ENCODE measurements at places on chromosomes 7 and 10.

DNA sequence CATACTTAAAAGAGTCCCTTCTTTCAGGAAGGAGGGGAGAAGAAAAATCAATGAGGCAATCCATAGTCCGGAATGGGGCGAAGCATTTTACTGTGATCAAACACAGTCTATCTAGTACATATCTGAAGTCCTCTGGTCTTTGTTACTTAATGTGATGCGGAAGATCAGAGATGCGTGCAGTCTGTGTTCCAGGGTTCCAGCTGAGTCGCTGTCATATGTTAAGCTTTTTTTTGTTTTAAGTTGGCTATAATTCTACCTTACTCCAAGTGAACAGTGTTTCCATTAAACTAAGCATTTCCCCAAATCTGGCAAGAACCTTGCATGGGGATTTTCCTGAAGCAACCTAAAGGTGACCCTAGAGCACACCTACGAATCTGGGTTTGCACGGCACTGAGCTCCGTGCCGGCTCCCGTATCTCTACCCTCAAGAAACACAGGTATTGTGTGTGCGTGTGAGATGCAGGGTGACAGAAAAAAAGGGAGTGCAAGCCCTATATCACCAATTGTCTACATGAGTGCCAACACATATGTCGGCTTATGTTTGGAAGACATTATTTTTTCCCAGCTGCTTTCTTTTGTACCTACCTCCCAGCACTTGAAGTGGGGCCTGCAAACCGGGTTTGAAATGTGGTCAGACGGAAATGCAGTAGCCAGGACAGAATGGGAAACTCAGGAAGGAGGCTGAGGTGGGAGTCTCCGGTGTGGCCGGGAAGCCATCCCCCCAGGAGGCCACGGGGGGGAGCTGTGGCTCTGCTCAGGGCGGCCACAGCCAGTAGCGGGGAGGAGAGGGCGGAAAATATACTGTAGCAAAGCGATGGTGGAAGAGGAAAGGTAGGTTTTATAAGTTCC lies 435.8 kb upstream of the MGMT start:
- DNase-seq = no peak

DNA sequence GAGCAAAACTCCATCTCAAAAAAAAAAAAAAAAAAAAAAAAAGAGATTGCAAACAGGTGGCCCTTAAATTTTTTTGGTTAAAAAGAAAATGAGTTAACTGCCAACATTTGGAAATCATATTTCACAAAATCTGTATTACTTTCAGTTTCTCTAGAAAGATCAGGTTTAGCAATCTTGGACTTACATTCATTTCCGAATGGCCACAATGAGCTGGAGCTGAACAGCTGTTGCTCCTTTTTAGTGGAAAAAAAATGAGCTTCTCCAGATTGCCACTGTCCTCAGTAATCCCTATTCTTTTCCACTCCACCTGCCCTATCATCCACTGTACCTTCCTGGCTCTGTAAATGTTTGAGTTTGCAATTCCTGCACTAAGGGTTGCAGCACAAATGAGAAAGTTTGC lies 43.6 kb downstream of the RAB11FIP2 start:
- no peak for DNase-seq

DNA sequence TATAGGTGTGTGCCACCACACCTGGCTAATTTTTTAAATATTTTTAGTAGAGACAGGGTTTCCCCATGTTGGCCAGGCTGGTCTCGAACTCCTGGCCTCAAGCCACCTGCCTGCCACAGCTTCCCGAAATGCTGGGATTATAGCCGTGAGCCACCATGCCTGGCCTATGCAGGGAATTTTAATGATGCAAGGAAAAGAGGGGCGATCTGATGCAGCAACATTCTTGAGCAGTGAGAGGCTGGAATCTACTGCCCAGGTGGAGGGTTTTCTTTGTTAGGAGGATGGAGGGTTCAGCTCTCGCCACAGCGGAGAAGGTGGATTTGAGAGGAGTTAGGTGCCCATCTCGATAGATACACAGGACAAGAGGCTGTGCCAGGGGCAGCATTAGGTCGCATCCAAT lies 332.3 kb downstream of the GATA3 start:
- no peak for DNase-seq

- no peak for DNase-seq
These were observed 49.4 kb downstream of the CPEB3 start for GRCh38 chr10:92241501-92241900.

GRCh38 chr7:23383225-23383624 lies 84.1 kb downstream of the MALSU1 start:
- DNase-seq = no peak

- DNase-seq = no peak
These were observed 43.3 kb downstream of the LYZL1 start for GRCh38 chr10:29332061-29332760.

- DNase-seq = no peak
These were observed 139.9 kb downstream of the CCDC71L start for GRCh38 chr7:106520962-106521514.

DNA sequence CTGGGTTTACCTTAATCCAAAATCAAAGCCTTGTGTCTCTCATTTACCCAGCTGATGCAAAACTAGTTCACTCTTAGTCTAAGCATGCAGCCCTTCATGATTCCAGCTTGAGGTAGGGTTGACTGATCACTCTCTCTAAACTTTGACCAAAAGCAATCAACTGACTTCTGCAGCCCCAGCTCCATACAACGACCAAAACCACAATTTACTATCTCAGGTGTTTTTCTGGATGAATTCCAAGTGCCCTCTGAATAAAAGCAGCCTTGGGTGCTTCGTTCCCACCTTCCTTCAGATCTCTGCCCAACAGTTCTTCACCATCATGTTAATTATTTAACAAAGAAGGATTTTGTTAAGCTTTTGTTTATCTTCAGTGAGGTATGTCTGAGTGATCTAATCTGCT lies 62.6 kb downstream of the CCDC6 start:
- no peak for DNase-seq

GRCh38 chr7:49766966-49767365 lies 6.5 kb upstream of the VWC2 start:
- DNase-seq = no peak

DNA sequence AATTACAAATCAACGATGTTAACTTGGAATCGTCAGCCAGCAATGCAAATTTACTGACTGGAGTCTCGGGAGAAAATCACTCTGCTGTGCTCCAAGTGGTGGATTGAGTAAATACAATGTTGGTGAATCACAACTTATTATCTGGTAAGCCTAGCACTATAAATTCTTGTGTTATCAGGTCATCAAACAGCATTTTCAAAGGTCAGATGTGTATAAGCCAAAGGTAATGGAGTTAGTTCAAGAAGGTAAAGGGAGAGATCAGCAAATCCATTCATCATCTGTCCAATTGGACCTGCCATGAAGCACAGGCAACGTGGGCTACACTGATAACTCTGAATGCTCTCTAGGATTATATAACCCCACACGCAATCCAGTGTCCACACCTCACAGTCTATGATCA lies 13.9 kb downstream of the CUBN start:
- DNase-seq = no peak

GRCh38 chr10:101218351-101219138 lies 10.7 kb downstream of the LBX1 start:
- DNase-seq = no peak

GRCh38 chr10:51000164-51000563 lies 74.1 kb upstream of the PRKG1 start:
- no peak for DNase-seq

DNA sequence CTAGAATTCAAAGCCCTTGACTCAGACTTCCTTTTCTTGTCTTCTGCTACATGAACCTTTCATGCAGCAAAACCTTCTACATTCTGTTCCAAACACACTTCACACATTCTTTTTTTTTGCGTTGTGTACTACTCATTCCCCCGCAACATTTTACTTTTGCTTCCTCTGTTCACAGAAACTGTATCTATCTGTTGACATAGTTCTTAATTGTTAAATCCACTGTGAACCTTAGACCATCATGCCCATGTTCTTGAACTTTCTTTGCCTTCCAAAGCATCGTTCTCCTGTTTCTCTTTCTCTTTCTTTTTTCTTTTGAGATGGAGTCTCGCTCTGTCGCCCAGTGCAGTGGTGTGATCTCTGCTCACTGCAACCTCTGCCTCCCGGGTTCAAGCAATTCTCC lies 14.2 kb downstream of the CCSER2 start:
- DNase-seq = no peak

GRCh38 chr10:126904516-126904817 lies 761 bp upstream of the DOCK1 start:
- DNase-seq = no peak

- DNase-seq = no peak
These were observed 197.2 kb downstream of the HECW1 start for GRCh38 chr7:43309706-43310022.

GRCh38 chr7:5337047-5337446 lies 54.3 kb downstream of the SLC29A4 start:
- no peak for DNase-seq

- DNase-seq = no peak
These were observed 1.7 kb downstream of the PLEKHS1 start for GRCh38 chr10:113753020-113753692.

DNA sequence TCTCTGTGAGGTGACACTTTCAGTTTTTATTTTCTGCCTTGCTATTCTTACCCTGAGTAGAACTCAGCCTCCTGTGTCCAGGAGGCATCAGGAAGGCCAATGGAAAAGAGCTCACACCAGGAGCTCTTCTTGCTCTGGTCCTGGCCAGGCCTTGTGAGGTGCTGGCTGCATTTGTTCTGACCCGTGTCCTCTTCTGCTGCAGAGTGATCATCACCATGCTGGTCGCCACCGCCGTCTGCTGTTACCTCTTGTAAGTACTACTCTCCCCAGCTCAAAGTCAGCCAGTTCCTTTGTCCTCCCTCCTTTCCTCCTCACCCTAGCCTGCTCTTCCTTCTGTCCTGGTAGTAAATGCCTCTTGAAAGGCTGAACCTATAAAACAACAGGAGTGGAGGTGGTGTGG lies 1.6 kb downstream of the ATP6V0E2 start:
- DNase-seq = no peak

GRCh38 chr7:22482503-22482902 lies 17.5 kb downstream of the STEAP1B start:
- DNase-seq = no peak

GRCh38 chr7:144763291-144763690 lies 72.6 kb downstream of the TPK1 start:
- no peak for DNase-seq

- peak; percentile 50 for DNase-seq
These were observed 66.4 kb upstream of the STRIP2 start for GRCh38 chr7:129367700-129368388.

- DNase-seq = no peak
These were observed 83.7 kb upstream of the EFCAB10 start for GRCh38 chr7:105664816-105665525.

DNA sequence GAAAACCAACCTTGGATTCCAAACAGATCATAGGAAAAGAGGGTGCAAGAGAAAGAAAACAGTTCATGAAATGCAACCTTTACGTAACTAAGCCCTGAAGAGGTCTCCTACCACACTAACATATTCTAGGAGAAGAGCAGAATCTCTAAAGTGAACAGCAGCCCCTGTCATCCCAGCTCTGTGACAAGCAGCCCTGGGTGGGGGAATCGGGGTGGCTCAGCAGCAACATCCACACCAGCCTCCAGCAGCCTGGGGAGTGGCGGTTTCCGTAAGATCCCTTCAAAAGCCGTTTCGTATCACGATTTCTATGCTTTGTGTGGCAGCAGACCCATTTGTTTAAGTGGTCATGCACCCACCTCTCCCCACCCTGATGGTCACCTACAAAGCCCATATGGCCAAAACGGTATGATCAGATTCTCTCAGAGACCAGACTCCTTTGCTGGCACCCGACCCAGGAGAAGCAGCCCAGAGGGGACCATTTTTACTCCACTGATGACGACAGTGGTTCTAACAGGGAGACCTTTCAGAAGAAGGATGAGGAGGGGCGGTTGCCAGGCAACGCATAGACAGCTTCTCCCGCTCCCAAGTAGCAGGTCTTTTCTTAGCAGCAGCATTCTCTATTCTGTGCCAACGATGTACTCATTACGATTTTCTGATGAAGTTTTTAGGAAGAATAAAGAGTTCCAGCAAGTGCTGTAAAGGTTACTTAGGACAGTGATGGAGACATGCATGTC lies 300.6 kb downstream of the DNAJB6 start:
- no peak for DNase-seq

DNA sequence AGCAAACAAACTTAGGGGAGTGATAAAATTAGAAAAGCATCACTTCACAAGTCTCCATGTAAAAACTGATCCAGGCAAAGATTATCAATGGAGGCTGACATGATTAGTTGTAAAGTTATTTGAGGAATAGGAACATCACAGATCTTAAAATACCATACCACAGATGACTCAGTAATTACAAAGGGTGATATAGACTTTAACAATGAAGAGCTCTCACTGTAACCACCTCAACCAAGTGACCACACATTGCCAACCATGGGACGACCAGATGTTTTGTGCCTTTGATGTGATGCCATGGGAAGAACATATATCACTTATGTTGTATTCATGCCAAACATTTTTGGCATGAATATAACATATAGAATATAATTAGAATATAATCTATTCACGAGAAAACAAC lies 11.7 kb downstream of the AASS start:
- DNase-seq = no peak

GRCh38 chr7:141838581-141838980 lies 2.7 kb downstream of the PRSS37 start:
- DNase-seq = no peak

DNA sequence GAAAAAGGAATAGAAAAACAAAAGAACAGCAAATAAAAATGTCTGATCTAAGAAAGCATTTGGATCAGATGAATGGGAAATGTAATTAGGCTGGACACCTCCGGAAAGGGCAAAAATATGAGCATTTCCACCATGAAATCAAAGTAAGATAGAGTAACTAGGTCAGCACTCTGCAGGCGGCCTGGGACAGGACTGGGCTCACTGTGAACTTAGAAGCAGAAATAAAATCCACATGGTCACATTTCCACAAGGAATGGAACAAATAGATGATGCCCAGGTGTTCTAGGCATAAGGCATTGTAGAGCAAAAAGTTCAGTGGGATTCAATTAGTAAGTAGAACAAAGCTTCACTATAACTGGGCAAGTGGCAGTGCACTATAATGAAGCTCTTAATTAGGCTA lies 209.9 kb upstream of the ETV1 start:
- DNase-seq = no peak

DNA sequence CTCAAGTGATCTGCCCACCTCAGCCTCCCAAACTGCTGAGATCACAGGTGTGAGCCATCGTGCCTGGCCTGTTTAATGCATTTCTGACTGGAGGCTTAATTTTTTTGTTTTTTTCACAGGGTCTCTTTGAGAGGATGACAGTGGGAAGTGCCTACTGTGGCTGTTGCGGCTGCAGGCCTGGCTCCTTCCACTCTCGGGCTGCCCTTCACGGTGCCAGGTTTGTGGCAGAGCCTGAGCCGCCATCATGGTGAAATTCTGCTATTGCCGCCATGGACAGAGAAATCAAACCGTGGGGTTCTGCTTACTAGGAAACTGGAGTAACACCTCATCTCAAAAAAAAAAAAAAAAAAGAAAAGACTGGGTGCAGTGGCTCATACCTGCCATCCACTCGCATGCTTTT lies 142.7 kb downstream of the CAMK1D start:
- DNase-seq = no peak

DNA sequence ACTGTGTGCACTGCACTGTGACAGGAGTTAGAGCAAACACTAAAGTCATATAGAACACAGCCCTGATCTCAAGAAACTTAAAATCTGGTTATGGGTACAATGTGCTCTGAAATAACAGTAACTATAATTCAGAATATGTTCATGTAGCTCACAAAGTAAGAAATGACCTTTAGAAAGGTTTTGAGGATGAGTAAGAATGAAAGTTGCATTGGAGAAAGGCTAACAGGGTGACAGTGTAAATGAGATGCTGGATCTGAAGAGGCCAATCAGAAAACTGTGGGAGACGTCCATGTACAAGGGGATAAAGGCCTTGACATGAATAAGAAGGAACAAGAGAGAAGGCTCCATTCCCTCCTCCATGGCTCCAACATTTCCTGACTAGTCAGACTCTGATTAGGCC lies 124.7 kb downstream of the GRM3 start:
- DNase-seq = no peak

All from activated T-helper 1 cell treated with anti-CD3 and anti-CD28 coated beads, Interleukin-2, amount 50 U/mL, for 16 hours (primary cell).